ENCODE measurements at places on chromosomes 5 and 9.

DNA sequence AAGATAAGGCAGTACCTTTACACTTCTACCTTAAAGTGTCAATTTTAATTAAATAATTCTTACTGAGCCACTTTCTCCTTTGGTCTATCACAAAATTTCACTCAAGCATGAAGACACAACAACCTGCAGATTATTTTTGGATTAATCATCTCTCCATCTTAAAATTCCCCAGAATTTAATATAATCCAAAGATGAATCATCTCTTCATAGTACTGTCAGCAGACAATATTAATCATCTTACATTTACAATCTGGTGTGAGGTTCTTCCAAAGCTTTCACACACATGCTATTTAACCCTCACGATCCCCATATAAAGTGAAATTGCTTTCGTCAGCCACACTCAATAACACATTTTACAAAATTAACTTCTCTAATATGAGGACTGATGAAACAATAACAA is 43.0 kb downstream of the LHFPL2 start:
- DNase-seq = no peak

- DNase-seq = no peak
Observed at GRCh38 chr5:107935645-107936044, 264.9 kb upstream of the EFNA5 start.

DNA sequence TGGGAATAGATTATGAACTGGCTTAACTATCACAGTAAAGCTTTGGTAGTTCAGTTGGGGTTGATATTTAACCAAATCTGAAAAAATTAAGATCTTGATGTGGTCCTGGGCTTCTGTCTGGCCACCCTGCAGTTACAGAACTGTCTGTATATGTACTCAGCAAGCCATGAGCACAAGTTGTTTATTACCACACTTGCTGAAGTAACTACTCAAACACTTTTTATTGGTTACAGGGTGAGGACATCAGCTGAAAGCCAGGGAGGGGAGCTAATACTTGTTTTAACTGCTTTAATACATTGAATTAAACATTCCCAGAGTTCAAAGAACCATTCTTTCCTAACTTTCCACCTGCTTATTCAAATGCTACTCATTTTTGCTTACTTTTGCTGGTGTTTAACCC is 29.4 kb upstream of the KCNN2 start:
- no peak for DNase-seq

- DNase-seq = no peak
Observed at GRCh38 chr5:23631302-23632045, 124.1 kb downstream of the PRDM9 start.

- DNase-seq = no peak
Observed at GRCh38 chr9:4923580-4924544, 61.2 kb upstream of the JAK2 start.

DNA sequence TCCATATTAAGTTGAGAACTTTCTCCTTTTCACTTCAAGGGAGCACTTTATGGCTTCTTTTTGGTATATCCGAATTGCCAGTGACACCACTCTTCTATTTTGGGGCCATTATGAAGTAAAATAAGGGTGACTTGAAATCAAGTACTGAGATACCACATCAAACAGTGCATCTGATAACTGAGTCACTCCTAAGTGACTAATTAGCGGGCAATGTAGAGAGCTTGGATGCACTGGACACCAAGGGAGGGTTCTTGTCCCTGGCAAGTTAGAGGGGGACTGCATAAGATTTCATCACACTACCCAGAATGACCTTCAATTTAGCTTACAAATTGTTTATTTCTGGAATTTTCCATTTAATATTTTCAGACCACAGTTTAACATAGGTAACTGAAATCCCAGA is 813.9 kb upstream of the CDH10 start:
- no peak for DNase-seq

- DNase-seq = no peak
Observed at GRCh38 chr5:33033516-33033915, 322.4 kb downstream of the NPR3 start.

- DNase-seq = no peak
Observed at GRCh38 chr9:77753180-77753579, 105.1 kb upstream of the GNA14 start.

DNA sequence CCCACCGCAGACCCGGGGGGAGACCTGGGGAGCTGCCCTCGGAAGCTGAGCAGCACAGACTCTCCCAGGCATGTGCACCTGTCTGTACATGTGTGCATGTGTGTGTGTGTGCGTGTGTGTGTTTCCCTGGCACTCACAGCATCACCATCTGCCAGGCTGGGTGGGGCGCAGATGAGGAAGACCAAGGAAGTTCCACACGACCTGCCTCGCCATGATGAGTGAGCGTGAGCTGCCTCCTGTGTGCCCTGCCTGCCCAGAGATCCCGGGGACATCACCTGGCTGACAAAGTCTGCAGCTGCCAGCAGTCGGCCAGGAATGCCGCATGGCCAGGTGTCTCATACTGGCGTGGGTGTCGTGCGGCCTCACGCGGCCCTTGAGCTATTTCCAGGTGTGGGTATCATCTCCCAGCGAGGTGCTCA is 4.0 kb upstream of the GPSM1 start:
- DNase-seq = no peak

DNA sequence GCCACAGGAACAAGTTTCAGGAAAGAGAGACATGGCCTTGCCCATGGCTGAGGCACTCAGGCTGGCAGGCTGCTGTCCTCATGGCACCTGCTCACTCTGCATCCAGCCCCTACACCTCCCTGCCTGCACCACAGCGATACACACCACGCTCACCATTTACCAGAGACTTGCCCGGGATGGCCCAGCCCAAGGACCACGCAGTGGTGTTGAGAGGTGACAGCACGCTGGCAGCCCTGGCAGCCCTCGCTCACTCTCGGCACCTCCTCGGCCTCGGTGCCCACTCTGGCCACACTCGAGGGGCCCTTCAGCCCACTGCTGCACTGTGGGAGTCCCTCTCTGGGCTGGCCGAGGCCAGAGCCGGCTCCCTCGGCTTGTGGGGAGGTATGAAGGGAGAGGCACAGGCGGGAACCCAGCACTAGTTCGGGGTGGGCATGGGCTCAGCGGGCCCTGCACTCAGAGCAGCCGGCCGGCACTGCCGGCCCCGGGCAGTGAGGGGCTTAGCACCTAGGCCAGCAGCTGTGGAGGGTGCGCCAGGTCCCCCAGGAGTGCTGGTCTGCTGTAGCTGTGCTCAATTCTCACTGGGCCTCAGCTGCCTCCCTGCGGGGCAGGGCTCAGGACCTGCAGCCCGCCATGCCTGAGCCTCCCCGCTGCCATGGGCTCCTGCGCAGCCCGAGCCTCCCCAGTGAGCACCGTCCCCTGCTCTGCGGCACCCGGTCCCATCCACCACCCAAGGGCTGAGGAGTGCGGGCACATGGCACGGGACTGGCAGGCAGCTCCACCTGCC is 20.3 kb downstream of the ZDHHC11B start:
- DNase-seq = no peak

GRCh38 chr9:96483197-96483596 is 33.2 kb downstream of the HABP4 start:
- DNase-seq = no peak

DNA sequence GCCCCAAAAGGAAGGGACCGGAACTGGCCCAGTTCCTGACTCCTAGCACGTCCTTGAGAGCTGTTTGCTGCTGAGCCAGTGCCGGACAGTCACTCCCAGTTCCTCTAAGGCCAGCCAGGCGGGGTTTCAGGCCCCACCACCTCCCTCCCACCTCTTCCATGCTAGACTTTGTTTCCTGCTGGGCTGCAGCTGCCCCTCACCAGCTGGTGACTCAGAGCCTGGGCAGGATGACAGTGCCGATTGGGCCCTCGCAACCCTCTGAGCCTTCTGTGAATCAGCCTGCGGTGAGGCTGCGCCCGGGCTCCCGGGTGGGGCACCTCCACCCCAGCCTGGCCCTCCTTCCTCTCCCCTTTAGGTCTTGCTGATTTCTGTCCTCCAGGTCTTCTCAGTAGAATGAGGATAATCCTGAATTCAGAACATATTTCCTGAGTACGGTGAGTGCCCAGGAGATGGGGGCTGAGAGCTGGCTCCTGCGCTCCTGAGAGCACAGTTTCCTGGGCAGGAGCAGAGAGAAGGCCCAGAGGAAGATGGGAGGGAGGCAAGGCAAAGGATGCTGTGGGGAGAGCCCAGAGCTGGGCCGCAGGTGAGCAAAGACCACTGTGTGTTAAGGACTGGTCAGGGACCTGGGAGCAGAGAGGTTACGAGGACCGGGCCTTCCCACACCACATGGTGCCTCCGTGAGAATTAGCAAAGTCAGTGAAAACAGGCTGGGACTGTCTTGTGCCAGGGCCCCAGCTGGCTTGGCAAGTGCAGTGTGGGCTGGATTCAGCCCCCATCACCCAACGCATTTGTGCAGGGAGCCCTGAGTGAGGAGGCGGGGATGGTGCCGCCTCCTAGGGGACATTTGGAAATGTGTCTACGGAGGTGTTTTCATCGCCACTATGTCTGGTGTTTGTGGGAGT is 32.9 kb upstream of the STXBP1 start:
- peak; percentile 77 for DNase-seq

DNA sequence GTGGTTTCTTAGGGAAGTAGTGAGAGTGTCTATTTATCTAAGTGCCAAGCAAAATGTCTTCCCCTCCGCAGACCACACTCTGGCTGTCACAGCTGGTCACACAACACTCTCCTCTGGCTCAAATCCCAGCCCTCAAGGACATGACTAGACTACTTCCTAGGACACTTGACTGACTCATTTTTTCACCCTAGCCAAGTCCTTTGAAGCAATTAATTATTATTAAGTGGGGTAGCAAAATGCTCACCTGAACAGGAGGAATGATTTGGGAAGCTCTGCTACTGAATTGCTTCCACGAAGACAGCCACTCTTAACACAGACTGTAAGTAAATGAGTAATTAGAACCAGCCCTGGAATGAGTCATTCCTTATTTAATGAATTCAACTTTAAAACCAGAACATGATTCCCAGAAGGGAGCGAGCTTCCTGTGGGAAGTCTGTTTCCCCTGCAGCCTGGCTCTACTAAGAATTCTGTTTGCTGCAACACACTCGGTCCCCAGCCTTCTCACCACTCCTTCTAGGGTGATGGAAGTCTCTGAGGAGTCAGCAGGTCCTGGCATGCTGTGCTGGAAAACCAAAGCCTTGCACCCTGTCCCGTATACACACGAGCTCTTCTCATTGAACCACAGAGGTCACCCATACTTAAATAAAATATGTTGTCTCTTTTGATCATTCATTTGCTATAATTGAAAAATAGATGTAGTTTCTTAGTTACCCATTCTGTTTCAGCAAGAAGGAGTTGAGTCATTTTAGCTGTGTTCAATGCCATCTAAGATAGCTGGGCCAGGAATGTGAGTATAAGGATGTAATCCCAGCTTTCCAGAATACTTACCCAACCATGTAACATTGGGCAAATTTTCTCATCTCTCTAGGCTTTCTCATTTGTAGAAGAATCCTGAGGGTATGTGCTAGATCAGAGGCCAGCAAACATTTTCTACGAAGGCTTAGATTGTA is 218.6 kb upstream of the RASEF start:
- DNase-seq = no peak

GRCh38 chr5:55836191-55836590 is 15.0 kb upstream of the IL31RA start:
- DNase-seq = no peak

DNA sequence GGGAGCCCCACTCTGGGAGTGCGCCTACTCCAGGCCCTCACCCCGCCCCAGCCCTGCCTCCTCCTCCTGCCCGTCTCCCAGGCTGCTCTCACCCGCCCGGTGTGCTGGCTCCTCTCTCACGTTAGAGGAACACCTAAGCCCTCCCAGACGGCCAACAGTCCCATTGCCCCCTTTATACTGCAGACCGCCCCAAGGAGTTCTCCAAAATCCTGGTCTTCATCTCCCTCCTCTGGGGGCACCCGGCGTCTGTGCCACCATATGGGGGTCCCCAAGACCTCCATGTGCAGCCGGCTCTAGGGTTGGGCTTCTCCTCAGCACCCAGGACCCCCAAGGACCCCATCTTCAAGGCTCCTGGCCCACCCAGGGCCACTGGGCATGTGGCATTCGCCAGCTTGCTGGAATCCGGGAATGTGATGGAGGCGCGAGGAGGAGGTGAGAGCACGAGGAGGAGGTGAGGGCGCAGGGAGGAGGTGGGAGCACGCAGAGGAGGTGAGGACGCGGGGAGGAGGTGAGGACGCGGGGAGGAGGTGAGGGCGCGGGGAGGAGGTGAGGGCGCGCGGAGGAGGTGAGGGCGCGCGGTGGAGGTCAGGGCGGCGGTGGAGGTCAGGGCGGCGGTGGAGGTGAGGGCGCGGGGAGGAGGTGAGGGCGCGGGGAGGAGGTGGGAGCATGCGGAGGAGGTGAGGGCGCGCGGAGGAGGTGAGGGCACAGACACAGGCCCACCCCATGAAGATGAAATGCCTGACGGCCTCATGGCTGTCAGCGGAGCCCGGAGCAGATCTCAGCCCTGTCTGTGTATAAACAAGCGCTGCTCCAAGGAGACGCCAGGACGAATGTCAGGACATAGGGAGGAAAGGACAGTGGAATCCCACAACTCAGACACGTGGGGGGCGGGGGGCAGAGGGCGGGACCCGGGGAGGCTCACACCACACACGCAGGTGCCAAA is 41.2 kb downstream of the EXD3 start:
- DNase-seq = no peak

GRCh38 chr5:89994266-89994665 is 415.3 kb downstream of the CETN3 start:
- no peak for DNase-seq

DNA sequence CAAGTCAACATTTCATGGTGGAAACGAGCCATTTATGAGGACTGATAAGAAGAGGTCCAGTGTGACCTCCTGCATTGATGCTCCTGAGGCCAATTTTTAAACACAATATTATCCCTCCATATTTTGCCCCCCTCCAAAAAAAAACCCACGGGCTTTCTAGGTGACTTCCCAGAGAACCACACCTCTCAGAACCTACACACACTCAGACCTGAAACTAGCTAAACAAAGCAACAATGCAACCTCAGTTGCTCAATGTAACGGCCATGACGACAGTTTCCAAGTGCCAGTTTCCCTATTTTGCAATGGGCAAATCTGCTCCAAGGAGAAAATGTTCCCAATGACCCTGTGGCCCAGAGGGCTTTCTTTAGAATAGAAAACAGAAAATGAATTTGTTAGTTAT is 3.5 kb downstream of the NRG2 start:
- DNase-seq = no peak

GRCh38 chr5:155017610-155018009 is 4.1 kb downstream of the KIF4B start:
- DNase-seq = no peak

DNA sequence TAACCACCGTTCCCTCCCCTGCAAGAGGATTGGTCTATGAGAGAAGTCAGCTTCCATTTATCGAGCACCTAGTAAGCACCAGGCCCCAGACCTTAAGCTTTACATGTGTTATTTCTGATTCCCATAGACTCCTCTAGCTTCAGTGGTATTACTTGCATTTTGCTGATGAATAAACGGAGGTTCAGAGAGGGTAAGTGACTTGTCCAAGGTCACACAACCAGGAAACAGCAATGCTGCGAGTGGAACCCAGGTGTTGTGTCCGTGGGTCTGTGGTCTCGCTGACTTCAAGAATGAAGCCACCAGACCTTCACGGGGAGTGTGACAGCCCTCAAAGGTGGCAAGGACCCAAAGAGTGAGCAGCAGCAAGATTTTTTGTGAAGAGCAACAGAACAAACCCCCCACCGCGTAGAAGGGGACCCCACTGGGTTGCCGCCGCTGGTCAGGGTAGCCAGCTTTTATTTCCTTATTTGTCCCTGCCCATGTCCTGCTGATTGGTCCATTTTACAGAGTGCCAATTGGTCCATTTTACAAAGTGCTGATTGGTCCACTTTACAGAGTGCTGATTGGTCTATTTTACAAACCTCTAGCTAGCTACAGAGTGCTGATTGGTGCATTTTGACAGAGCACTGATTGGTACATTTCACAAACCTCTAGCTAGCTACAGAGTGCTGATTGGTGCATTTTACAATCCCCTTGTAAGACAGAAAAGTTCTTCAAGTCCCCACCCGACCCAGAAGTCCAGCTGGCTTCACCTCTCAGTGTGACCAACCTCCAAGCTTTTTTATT is 29.1 kb upstream of the KCNIP1 start:
- DNase-seq = no peak

Measured in ecto neural progenitor cell (in vitro differentiated cells).